ENCODE measurements at places on chromosomes 5 and 9. TPM values are rescaled to one million over a fixed set of nuclear protein-coding genes. Genes with fewer than 3 reads are reported as not detected.

DNA sequence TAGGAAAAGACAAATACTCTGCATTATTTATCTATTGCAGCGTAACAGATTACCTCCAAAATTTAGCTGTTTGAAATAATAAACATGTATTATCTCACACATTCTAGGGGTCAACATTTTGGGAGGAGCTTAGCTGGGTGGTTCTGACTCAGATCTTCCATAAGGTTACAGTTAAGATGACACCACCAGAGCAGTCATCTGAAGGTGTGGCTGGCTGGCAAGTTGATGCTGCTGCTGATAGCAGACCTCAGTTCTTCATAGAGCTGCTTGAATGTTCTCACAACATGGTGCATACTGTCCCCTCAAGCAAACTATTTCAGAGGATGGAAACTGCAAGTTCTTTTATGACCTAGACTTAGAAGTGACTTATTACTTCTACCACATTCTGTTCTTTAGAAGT lies 146.3 kb upstream of the FSTL4 start:
- no peaks in the 10 kb centered on the region for H3K27me3 ChIP-seq
- no peak for DNase-seq
- H3K4me1 ChIP-seq = no peaks in the 10 kb centered on the region
- no peak overlapping the region for H3K27ac ChIP-seq

DNA sequence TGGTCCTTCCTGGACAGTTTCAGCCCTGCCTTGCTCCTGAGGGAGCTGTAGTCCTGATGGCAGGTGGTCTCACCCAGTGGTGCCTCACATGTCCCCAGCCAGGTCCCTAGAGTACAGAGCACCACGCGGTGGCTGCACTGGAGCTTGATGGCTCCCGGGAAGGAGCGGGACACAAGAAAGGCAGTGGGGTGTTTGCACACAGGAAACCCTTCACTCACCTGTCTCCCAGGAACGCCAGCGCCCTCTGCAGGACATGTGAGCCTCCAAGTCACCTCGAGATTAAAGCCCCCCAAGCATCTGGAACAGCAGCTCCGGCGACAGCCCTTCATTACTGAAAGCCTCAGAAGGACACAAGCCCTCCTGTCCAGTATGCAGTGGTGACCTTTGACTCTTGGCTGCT lies 19.9 kb upstream of the TMEM250 start:
- peaks cover 8% of the 10 kb centered on the region for H3K27me3 ChIP-seq
- no peak overlapping the region for H3K27ac ChIP-seq
- no peak overlapping the region for H3K4me3 ChIP-seq
- peak; percentile 89 for DNase-seq
- H3K36me3 ChIP-seq = no peaks in the 10 kb centered on the region
- H3K4me1 ChIP-seq = peaks cover 36% of the 10 kb centered on the region

GRCh38 chr9:6956879-6957278 lies 199.1 kb downstream of the KDM4C start:
- no peaks in the 10 kb centered on the region for H3K36me3 ChIP-seq
- H3K27ac ChIP-seq = no peak overlapping the region
- peaks cover 7% of the 10 kb centered on the region for H3K4me1 ChIP-seq
- no peak for DNase-seq
- H3K4me3 ChIP-seq = no peak overlapping the region

DNA sequence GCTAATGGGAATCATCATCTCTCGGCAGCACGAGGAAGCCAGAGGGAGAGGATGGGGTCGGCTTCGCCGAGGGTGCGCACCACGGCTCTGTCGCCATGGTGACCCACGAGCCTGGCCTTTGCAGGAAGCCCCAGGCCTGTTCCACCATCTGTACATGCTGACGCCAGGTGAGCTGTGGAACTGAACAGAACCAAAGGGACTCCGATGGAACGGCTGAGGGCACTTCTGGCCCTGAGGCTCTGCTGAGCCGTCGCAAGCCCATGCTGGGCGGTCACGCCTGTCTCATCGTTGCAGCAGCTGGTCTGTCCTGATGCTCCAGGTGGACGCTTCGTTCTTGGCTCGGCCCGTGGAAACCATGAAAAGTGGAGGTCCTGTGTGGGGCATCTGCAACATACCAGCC lies 34.6 kb upstream of the UBAC1 start:
- H3K4me1 ChIP-seq = peaks cover 32% of the 10 kb centered on the region
- no peak overlapping the region for H3K4me3 ChIP-seq
- no peaks in the 10 kb centered on the region for H3K36me3 ChIP-seq
- no peak for DNase-seq
- H3K27ac ChIP-seq = no peak overlapping the region

DNA sequence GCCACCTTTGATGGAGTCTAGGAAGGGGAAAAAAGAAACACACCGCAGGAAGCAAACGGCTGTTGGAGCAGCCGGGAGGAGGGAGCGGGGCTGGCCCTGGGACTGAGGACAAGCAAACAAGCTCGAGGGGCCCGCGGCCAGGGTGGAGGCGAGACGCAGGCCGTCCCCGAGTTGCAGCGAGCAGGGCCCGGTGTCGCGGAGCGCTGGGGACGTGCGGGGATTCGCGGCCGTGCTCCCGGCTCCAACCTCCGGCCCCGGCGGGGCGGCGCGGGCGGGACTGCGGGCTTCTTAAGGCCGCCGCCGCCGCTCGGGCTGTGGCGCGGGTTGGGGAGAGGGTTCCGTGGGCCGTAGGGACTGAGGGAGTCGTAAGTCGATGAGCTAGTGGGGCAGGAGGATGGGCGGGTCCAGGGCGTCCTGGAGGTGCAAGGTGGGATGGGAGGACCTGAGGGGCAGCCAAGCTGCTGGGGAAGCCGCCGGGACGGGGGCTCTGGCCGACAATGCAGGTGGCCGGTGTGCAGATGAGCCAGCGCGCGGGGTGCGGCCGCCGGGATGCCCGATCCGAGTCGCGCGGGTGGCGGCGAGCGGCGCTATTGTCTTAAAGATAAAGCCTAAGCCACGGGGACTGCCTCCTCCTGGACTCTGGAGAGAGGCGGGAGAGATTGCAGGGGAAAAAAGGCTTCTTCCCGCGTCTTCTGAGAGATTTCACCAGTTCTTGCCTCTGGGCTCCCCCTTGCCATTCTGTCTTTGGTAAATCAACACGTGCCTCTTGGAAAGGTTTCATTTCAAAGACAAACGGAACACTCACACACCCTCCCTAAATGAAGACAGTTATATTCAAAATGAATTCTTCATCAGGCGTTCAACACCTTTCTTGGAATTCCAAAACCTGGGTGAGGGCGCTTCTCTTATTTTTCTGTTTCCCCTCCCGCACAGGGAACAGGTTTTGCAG lies 1.6 kb upstream of the HAPLN1 start:
- H3K36me3 ChIP-seq = no peaks in the 10 kb centered on the region
- H3K27me3 ChIP-seq = no peaks in the 10 kb centered on the region
- peaks cover 18% of the 10 kb centered on the region for H3K4me1 ChIP-seq
- H3K4me3 ChIP-seq = peak overlapping the region; percentile 73

GRCh38 chr5:78269088-78269703 lies 25.3 kb downstream of the AP3B1 start:
- H3K27ac ChIP-seq = no peak overlapping the region
- no peak overlapping the region for H3K4me3 ChIP-seq
- no peaks in the 10 kb centered on the region for H3K27me3 ChIP-seq
- peak; percentile 26 for DNase-seq
- H3K4me1 ChIP-seq = 0 out of 2 replicates have a peak, but pooled peaks cover 3% of the 10 kb centered on the region

GRCh38 chr5:135100431-135100830 lies 66.4 kb upstream of the PITX1 start:
- H3K27ac ChIP-seq = no peak overlapping the region
- no peaks in the 10 kb centered on the region for H3K4me1 ChIP-seq
- no peaks in the 10 kb centered on the region for H3K27me3 ChIP-seq
- H3K36me3 ChIP-seq = no peaks in the 10 kb centered on the region
- H3K4me3 ChIP-seq = no peak overlapping the region

DNA sequence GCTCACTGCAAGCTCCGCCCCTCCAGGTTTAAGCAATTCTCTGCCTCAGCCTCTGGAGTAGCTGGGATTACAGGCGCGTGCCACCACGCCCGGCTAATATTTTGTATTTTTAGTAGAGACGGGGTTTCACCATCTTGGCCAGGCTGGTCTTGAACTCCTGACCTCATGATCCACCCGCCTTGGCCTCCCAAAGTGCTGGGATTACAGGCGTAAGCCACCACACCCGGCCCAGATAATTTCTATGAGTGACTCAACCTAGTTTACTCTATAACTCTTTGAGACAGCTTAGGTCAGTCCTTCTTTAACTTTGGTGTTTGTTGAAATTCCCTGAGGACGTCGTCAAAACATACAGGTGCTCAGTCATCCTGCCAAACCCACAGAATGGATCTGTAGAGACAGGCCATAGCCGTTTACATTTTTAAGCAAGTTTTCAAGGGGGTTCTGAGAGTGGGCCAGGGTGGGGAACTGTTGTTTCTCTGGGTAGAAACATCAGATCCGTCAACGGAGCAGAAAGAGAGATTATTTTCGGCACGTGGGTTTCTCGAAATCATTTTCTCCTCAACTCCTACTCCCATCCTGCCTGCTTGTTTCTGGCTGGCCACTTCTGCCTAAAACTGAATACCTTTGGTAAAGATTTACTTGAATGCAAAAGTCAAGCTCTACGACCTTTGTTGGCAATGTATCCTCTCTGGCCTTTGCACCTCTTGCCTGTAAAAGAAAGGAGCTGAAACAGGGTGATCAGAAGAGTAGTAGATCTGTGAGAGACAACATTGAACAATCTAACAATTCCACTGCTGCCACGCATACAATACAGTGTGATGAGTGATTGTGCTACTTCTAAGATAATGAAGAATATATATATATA lies 6.0 kb upstream of the BOD1 start:
- no peaks in the 10 kb centered on the region for H3K27me3 ChIP-seq
- no peak for DNase-seq
- H3K4me1 ChIP-seq = peaks cover 14% of the 10 kb centered on the region
- H3K36me3 ChIP-seq = no peaks in the 10 kb centered on the region

- H3K4me1 ChIP-seq = no peaks in the 10 kb centered on the region
- no peaks in the 10 kb centered on the region for H3K27me3 ChIP-seq
- DNase-seq = no peak
- H3K27ac ChIP-seq = no peak overlapping the region
- no peak overlapping the region for H3K4me3 ChIP-seq
Observed at GRCh38 chr5:114360816-114361723, 800 bp upstream of the KCNN2 start.

- H3K27me3 ChIP-seq = no peaks in the 10 kb centered on the region
- DNase-seq = no peak
- no peak overlapping the region for H3K4me3 ChIP-seq
- peaks cover 5% of the 10 kb centered on the region for H3K4me1 ChIP-seq
Observed at GRCh38 chr9:110059461-110059860, 148.5 kb downstream of the C9orf152 start.

GRCh38 chr9:93808115-93809029 lies 146.8 kb downstream of the BARX1 start:
- no peak overlapping the region for H3K27ac ChIP-seq
- DNase-seq = no peak
- H3K36me3 ChIP-seq = no peaks in the 10 kb centered on the region
- H3K4me1 ChIP-seq = no peaks in the 10 kb centered on the region
- peaks cover 2% of the 10 kb centered on the region for H3K27me3 ChIP-seq

DNA sequence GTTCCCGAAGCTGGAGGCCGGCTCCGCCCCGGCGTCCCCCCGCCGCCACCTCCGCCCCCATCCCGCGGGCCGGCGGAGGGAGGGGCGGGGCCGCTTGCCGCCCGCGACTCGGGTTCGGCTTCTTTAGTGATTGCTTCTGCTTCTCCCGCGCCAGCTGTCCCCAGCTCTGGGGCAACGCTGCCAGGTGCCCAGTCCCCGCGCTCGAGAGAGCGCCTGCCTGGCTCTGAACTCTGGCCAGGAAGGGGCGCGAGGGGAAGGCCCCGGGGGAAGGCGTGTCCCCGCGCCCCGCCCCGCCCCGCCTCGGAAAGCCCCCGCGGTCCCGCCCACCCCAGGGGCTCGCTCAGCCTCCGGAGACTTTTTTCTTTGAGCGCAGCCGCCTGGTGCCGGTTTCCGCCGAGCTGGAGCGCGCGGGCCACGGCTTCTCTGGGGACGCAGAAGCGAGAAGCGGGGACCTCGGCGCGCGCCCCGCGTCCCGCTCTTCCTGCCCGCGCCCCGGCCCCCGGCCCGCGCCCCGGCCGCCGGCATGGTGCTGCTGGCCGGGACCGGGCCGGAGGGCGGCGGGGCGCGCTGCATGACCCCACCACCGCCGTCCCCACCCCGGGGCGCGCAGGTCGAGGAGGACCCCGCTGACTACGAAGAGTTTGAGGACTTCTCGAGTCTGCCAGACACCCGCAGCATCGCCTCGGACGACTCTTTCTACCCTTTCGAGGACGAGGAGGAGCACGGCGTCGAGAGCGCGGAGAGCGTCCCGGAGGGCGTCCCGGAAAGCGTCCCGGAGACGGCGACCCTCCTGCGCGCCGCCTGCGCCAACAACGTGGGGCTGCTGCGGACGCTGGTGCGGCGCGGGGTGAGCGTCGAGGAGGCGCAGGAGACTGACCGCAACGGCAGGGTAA lies at the start of gene ANKRD33B:
Gene ANKRD33B (plus strand): TSS at position 126 of the 893 bp plus-strand sequence. CDS start 398 bp downstream, at position 524.
- no peaks in the 10 kb centered on the region for H3K36me3 ChIP-seq
- H3K27me3 ChIP-seq = no peaks in the 10 kb centered on the region
- peak within 1 kb of the TSS; percentile 72 for H3K4me3 ChIP-seq
- peak; percentile 74 for DNase-seq
- peak within 1 kb of the TSS; percentile 81 for H3K27ac ChIP-seq

GRCh38 chr5:97576956-97577355 lies 393.9 kb upstream of the RIOK2 start:
- no peaks in the 10 kb centered on the region for H3K36me3 ChIP-seq
- H3K27me3 ChIP-seq = no peaks in the 10 kb centered on the region
- no peak for DNase-seq
- H3K4me1 ChIP-seq = no peaks in the 10 kb centered on the region
- no peak overlapping the region for H3K4me3 ChIP-seq

GRCh38 chr5:159106193-159106568 lies 6.5 kb upstream of the EBF1 start:
- no peak overlapping the region for H3K4me3 ChIP-seq
- H3K4me1 ChIP-seq = peaks cover 2% of the 10 kb centered on the region
- H3K36me3 ChIP-seq = no peaks in the 10 kb centered on the region
- no peak for DNase-seq
- no peak overlapping the region for H3K27ac ChIP-seq

GRCh38 chr5:39774605-39775004 lies 349.8 kb upstream of the DAB2 start:
- 0 out of 2 replicates have a peak, but pooled peaks cover 3% of the 10 kb centered on the region for H3K27me3 ChIP-seq
- H3K4me3 ChIP-seq = no peak overlapping the region
- H3K36me3 ChIP-seq = no peaks in the 10 kb centered on the region
- no peak overlapping the region for H3K27ac ChIP-seq

DNA sequence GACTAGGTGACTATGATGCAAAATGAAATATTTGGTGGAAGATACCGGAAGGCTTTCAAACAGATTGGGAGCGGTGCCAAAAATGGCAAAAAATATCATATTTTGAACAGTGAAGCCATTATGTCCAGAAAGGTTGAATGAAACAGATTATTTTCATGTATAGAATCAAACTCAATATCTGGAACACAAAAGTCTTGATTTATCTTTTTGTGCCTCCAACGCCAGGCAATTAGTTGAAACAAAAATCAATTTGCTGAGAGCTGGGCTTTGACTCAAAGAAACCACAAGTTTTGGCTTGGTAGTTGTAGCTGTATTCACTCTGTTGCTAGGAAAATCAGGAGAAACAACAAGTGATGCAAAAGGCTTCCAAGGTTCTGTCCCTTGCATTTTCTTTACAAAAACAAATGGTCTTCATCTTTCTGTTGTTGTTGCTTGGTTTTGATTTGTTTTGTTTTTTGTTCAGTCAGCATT lies 421.7 kb upstream of the TYRP1 start:
- H3K4me3 ChIP-seq = no peak overlapping the region
- no peaks in the 10 kb centered on the region for H3K27me3 ChIP-seq
- H3K27ac ChIP-seq = no peak overlapping the region

The FBXL7 gene
- total RNA-seq = 13.6 TPM

The TMEM215 gene
- not detected for total RNA-seq

The FSD1L gene
- total RNA-seq = 6.4 TPM

The SOX30 gene
- not detected for total RNA-seq

The SURF2 gene
- total RNA-seq = 34.7 TPM

The ACOT12 gene
- total RNA-seq = not detected

The ADRA1B gene
- total RNA-seq = not detected

The CCNJL gene
- total RNA-seq = 6.5 TPM

The C7 gene
- total RNA-seq = 17.2 TPM

The GZMA gene
- total RNA-seq = not detected
